RWPE1 (cell line): ENCODE measurements at places on chromosomes 5 and 9.

- no peak for DNase-seq
Observed at GRCh38 chr5:1470762-1471211, 25.5 kb upstream of the SLC6A3 start.

DNA sequence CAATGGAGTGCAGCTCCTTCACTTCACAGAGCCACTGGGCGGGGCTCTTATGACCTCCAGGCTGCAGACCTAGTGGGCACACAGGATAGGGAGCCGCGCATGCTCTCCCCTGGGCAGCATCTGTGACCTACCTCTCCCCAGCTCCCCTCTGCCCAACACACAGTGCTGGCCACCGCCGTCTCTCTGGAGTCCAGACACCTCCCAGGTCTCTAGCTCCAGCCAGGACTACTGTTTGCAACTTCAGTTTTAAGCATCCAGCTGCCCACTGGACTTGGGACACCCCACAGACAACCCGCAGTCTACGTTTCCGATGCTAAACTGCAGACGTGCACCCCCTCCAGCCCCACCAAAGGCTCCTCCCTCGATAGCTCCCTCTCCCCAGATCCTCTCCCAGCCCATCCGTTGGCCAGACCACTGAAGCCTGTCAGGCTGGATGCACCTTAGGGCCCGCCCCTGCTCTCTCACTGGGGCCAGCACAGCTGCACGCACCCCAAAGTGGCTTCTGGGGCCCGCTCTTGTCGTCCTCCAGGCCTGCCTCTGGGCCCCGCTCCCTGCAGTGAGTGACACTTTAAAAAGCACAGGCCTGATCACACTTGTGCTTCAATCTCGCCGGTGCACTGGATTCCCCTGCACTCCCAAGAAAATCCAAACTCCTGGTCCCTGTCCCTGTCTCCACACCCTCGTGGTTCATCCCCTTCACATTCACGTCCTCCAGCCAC lies 11.3 kb downstream of the FLT4 start:
- DNase-seq = no peak

- DNase-seq = no peak
Observed at GRCh38 chr5:145463634-145464033, 371.5 kb downstream of the PRELID2 start.

GRCh38 chr5:105460721-105461120 lies 1898.1 kb upstream of the NUDT12 start:
- DNase-seq = no peak

GRCh38 chr5:58013542-58014258 lies 446.2 kb downstream of the PLK2 start:
- DNase-seq = no peak

DNA sequence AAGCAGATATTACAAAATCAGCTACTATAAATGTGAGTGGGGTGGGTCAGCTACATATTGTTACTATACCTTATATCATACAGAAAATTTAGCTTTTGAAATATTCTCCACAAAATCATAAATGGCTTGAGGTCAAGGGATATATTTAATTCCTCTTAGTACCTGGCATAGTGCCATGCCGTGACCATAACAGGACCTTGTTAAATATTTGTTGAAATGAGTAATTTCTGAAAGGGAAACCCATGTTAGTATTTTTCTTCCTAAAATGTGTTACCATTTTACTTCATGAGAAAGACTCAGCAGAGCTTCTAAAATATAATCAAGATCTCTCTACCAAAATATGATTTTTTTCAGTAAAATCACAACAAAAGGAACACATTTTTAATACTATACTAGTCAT lies 14.8 kb downstream of the ATP10B start:
- DNase-seq = peak; percentile 20

- peak; percentile 90 for DNase-seq
Observed at GRCh38 chr9:114718801-114719221, 36.8 kb upstream of the TEX48 start.

DNA sequence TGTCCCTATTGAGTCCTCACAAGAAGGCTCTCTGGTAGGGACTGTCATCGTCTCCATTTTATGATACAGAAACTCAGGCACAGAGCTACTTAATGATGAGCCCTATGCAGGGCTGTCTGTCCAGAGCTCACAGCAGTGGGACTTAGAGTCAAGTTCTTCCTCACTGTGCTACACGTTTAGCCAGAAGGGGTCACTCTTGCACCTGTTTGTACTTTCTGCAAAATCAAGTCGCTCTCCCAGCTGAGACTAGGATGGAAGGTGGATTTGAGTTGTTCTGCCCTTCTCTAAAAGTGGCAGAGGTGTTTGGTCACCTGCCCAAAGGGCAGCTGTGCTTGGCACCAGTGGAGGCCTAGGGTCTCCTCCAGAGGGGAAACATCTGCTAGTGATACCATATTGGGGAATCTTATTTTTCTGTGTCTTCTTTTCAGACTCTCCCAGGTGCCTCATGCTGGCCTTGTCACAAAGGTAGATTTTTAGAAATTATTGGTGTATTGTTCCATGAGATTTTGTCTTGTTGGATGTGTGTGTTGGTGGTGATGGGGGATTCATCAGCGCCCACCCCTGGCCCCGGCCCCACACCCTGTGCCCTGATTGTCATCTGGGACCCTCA lies 104.2 kb downstream of the PPARGC1B start:
- peak; percentile 64 for DNase-seq
